ENCODE measurements at places on chromosomes 6 and 20.

GRCh38 chr6:11160199-11160598, 48.7 kb upstream of the ERVFRD-1 start:
- DNase-seq, result no peak

GRCh38 chr6:74597840-74598239, 608.0 kb downstream of the COL12A1 start:
- DNase-seq, result no peak

- DNase-seq, result no peak
Observed at GRCh38 chr20:5470943-5471342, 154.2 kb upstream of the PROKR2 start.

- DNase-seq, result peak; percentile 26
Observed at GRCh38 chr20:53839423-53840176, 230.8 kb downstream of the BCAS1 start.

GRCh38 chr20:21613512-21613911, 92.0 kb upstream of the PAX1 start:
- DNase-seq, result no peak

DNA sequence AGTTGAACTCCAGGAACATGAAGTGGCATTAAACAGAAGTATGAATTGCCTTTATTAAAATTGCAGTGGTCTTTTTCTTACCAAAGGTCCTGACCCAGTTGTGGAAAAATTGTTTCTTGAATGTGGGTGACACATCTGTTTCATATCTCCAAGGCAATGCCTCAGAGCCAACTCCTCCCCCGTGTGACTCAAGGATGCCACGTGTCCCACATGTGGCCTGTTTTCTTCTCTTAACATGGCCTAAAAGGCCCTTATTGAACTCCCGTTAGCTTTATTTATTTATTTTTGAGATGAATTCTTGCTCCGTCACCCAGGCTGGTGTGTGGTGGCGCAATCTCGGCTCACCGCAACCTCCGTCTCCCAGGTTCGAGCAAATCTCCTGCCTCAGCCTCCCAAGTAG, 128.4 kb upstream of the ESR1 start:
- DNase-seq, result no peak

DNA sequence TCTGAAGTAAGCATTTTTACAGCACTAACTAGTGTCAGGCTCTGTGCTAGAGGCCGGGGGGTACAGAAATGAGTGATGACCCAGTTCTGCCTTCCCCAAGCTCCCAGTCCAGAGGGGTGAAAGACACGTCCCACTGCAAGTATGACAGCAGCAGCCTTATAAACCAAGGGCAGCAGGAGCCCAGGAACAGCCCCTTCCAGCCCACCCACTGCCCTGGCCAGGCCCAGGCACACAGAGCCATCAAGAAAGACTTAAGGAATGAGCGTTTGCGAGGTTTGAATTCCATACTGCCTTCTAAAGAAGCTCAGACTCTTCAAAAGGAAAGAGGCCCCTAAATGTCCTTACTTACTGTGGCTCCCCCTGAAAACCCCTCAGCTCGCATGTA, 10.0 kb downstream of the TRERF1 start:
- DNase-seq, result no peak

DNA sequence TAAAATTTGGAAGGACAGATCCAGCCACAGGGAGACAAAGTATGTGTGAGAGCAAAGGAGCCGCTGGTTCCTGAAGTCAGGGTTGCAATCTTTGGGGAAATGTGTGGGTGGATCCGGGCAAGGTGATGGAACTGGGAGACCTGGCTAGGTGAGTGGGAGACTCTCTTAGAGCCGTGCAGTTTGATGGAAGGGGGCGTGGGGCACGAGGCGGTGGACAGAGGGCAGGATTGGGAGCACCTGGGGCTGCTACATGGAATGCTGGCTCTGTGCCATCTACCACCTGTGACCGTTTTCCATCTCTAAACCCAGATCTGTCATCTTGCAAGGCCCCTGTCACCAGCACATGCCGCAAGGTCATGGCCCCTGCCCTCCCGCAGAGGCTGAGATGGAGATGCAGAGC, 268.4 kb downstream of the SMOC2 start:
- DNase-seq, result no peak

DNA sequence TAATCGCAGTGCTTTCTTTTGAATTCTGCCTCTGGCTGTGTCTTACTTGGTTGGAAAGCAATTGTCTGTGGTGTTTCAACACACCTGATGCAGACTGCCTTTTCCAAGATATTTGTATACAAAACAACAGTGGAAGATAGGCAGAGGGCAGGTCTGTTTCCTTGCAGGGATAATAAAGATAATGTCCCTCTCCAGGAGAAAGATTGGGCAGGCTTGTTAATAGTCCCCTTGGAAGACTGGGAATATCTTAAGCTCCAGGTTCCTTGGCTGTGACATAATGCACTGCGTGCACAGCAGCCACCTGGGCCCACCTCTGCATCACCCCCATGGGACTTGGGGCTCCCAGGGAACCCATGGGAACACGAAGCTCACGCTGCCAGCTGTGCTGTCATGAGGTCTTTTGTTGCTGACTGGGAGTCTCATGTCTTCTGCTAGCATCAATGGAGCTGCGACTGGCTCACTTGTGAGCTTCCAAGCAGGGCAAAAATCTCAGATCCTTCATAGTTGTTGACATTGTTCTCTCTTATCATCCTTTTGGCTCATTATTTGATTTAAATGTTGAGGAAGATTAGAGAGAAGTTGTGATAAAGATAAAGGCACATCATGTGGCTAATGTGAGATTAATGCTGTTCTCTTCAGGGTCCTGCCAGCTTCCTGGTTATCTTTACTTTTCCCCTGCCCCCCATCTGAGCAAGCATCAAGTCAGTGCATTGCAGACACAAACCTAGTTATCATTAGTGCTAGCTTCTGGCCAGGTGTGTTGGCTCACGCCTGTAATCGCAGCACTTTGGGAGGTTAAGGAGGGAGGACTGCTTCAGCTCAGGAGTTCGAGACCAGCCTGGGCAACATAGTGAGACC, 107.1 kb upstream of the ASF1A start:
- no peak for DNase-seq

GRCh38 chr20:3209257-3209945, at the start of gene ITPA:
Gene ITPA, plus strand, starts transcription at chr20:3209498. Its CDS starts 54 bp downstream, at chr20:3209552.
- DNase-seq, result peak; percentile 69

DNA sequence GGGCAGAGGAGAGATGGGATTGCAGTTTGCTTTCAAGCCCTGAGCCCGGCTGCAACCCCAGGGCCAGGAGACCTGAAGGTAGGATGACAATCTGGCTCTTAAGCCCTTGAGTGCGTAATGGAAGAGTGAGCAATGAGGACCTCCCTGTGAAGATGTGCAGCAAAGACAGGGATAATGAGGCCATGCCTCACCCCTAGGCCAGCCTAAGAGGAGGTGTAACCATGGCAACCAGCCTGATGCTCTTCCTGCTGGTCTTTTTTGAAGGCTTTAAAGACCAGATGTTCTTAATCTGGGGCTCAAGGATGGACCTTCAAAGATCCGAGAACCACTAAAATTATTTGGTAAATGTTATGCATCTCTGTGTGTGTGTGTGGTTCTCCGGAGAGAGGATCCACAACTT, 8.2 kb downstream of the ARHGAP40 start:
- no peak for DNase-seq

GRCh38 chr6:32105433-32105832, 3.7 kb downstream of the TNXB start:
- no peak for DNase-seq

DNA sequence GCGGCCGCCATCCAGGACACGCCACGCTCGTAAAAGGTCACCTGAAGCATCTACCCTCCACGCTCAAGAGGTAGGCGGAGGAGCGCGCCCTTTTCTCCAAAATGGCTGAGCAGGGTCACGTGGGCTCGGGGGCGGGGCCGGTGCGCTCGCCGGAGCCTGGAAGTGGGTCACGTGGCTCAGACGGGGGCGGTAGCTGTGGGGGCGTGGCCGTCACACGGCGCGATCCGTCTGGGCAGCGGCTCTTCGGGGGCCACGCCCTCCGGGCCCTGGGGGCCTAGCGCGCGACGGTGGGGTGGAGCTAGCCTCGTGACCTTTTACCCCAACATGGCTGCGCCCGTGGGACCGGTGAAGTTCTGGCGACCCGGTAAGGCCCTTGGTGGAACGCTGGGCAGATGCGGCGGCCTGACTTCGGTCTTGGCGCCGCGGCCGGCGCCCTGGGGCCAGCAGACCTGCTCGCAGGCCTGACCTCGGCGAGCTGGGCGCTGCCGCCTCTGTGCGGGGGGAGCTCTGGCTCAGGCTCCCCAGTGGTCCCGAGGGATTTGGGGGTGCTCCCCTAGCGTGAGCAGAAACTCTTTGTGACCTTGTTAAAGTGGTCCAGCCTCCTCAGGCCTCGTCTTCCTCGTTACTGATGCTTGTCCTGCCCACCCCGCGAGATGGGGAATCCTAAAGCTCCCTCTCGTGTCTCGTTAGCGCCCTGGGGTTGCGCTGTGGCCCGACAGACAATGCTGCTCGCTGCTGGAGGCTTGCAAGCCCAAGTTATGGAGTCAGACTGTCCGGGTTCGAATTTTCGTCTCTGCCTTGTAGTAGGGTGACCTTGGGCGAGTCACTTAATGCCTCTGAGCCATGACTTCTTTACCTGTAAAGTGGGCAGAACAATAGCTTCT, at the start of gene DHX35:
Gene DHX35 (plus strand): TSS at position 301 of the 884 bp plus-strand sequence. CDS start 24 bp downstream, at position 325.
- DNase-seq, result peak; percentile 99

DNA sequence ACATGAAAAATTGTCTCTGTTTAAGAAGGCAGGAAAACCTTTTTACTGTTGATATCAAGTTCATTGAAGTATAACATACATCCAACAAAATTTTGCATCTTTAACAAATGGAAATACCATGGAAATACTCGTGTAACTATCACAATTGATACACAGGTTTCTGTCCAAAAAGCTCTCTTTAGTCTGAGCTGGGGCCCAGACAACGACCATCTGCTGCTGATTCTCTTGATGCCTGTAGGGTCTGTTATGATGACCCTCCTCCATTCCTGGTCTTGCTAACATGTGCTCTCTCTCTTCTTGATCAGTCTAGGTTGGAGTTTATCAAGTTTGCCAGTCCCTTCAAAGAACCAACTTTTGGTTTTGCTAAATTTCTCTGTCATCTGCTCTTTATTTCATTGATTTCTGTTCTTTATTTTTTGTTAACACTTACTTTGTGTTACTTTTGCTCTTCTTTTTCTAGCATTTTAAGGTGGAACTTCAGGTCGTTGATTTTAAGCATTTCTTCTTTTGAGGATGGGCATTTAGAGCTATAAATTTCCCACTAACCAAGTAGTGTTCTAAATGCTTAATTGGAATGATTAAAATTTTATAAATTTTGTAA, 116.8 kb downstream of the PSMB1 start:
- DNase-seq, result no peak

DNA sequence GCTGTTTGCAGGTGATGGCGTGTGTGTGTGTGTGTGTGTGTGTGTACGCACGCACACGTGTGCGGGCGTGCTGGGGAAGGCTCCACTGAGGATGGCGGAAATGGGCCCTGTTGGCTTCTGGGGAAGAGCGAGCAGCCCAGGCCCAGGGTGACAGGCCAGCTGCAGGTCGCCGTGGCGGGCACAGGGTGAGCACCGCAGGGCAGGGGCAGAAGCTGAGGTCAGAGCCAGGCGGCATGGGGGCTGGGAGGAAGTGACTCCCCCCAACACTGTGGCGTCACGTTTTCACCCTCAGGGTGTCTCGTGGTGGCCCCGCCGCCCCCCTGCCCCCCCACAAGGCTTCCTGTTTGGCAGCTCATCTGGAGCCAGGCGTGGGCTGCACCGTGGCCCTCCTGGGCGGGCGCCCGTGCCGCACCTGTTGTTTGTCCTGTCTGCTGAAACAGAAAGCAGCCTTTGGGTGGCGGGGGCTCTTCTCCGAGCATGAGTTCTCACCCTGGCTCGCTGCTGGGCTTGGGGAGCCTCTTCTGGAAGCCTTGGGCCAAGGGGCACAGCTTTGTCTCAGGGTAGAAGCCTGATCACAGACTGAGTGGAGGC, 7.1 kb downstream of the RBM38 start:
- DNase-seq, result peak; percentile 84

GRCh38 chr6:77462359-77463307, 658 bp downstream of the HTR1B start:
- no peak for DNase-seq

- no peak for DNase-seq
Observed at GRCh38 chr20:24798930-24799705, 150.0 kb upstream of the CST7 start.

DNA sequence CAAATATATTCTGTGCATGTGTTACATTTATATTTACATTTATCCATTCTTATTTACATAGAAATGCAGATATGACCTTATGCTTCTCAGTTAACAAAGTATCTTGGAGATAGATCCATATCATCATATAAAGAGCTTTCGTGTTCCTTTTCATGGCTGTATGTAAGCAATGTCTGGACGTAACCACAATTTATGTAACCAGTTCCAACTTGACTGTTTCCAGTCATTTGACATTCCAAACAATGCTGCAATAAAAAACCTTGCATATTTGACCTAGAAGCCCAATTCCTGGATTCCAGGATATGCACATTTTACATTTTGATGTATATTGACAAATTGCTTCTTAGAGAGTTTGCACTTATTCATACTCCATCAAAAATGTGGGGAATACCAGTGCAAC, 113.7 kb upstream of the F13A1 start:
- DNase-seq, result no peak

- no peak for DNase-seq
Observed at GRCh38 chr20:59631751-59632540, 27.6 kb downstream of the PHACTR3 start.

DNA sequence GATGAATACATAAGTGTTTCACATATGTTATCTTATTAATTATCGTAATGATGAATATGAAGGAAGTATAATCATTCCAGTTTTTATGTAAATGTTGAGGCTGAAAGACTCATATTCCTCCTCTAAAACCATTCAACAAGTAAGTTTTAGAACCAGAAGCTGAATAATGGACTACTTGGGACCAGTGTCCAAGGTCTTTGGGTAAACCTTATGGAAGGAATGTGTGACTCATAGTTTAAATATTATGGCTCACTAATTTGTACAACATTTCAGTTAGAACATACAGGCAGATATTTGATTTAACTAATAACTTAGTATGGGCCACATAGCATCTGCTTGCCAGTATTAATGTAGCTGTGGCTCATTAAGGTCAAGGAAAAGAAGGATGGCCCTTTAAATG, 209.6 kb downstream of the TFAP2B start:
- DNase-seq, result no peak

DNA sequence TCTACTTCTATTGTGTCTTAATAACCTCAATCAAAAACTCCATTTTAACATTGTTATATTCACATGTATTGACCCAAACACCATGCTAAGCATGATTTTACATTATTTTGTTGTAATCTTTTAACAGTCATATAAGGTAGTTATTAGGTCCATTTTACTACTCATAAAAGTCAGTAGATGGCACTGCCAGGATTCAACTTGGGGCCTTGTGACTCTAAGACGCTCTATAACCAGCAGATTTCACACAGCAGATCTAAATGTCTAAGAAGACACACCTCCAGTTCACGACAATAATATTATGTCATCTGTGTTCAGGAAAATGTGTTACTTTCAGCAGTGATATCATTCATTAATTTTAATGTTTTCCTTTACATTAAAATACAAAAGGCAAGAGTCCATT, 88.0 kb downstream of the FRK start:
- no peak for DNase-seq

DNA sequence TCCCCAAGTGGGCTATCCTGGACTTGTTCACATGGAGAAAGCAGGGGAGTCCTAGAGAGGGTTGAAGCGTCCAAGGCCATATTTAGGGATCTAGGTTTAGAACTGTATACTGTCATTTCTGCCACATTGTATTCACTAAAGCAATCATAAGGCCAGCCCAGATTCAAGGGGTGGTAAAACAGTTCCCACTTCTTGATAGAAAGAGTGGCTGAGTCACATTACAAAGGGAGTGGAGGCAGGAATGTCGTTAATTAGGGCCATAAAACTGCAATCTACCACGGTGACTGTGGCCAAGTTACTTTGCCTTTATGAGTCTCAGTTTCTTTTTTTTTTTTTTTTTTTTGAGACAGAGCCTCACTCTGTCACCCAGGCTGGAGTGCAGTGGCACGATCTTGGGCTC, 7.4 kb upstream of the UBR2 start:
- no peak for DNase-seq

GRCh38 chr20:63049561-63050221, 42.9 kb upstream of the BHLHE23 start:
- DNase-seq, result no peak
